ENCODE measurements at places on chromosomes 13 and 19.

GRCh38 chr19:37941782-37942515, 34.9 kb downstream of the SIPA1L3 start:
- DNase-seq = no peak

- DNase-seq = no peak
These were observed 2.8 kb downstream of the S1PR5 start for GRCh38 chr19:10514211-10515145.

- peak; percentile 21 for DNase-seq
These were observed 156.6 kb downstream of the TM9SF2 start for GRCh38 chr13:99657848-99658260.

- DNase-seq = no peak
These were observed 11.3 kb downstream of the NANOS3 start for GRCh38 chr19:13888281-13888680.

- no peak for DNase-seq
These were observed 1.7 kb downstream of the SSC5D start for GRCh38 chr19:55489711-55490477.

GRCh38 chr13:36261976-36262375, 35.6 kb downstream of the CCDC169 start:
- DNase-seq = no peak

GRCh38 chr19:38657633-38658222, 10.3 kb downstream of the ACTN4 start:
- no peak for DNase-seq

DNA sequence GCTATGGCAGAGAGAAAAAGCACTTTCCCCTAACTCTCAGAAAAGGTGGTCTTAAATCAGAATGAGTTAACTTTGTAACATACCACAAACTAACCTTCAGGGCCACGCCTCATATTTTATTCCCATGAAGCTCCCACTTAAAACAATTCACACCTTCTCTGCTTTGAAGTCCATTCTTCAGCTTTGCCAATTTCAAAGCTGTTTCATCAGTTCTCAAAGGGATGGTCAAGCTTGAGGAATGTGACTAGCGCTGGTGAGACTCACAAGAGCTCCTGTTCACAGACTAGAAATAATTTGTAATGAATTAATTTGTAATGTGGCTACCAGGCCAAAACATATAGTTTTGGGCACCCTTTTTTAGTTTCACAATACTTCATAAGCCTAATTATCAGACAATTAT, 68.2 kb downstream of the STK24 start:
- DNase-seq = no peak

GRCh38 chr19:11578258-11579142, 1.1 kb upstream of the ACP5 start:
- no peak for DNase-seq

DNA sequence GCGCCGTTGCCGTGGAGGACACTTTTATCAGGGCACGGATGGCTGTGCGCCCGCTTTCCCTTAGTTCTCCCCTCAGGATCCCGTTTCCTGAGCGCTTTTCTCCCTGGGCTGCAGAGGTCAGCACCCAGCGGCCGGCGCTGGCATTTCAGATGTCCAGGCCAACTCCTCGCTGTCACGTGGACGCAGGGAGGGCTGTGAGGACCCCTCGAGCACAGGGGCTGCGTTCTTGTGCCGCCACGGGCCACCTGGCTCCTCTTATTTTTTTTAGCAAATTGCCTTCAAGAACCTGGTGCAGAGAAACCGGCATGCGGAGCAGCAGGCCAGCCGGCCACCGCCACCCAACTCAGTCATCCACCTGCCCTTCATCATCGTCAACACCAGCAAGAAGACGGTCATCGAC, 22.3 kb downstream of the ATP4B start:
- DNase-seq = no peak

- DNase-seq = no peak
These were observed 54.8 kb upstream of the TEX29 start for GRCh38 chr13:111265701-111266035.

GRCh38 chr19:18519962-18520847, 1.7 kb downstream of the ELL start:
- DNase-seq = no peak

GRCh38 chr13:109166804-109167203, 537.4 kb downstream of the MYO16 start:
- DNase-seq = no peak
